Cardiac septum (tissue), 1 donor: ENCODE measurements at places on chromosomes 2 and 18.
A peak's percentile ranks its signal among the peaks of the same experiment; 100 is the strongest.

GRCh38 chr2:241507430-241508239 is 749 bp downstream of the STK25 start:
- DNase-seq = no peak

DNA sequence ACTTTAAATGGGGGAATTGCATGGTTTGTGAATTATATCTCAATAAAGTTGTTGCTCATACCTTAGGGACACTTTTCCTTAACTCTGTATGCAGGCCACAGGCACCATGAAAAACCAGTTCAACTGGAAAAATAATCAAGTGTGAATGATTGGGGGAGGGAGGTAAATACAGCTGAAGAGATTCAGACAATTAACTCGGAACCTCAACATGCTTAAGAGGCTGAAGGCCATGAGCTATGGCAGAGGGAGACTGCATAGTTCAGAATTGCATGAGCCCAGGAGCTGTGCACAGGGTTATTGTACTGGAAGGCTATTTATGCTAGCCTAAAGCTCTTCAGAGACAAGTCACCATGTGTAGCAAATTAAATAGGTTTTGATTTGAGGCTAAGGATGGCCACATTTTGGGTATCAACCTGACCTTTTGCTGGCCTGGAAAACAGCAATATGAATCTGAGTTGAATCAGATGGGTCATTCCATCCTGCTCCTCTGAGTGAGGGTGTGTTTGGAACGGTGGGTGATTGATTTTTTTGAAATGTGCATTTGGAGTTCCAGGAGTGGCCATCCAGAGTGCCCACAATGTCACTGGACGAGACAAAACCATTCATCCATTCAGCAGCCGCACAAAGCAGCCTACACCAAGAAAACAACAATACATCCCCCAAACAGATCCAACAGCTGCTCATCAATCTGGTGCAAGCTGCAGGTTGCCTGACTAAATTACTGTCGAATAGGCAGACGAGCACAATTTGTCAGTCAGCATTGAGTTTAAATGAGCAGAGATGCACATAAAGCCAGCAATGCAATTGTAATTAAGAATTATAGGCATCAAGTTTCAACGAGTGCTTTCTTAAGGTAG is 42.5 kb downstream of the HRH4 start:
- DNase-seq = no peak

DNA sequence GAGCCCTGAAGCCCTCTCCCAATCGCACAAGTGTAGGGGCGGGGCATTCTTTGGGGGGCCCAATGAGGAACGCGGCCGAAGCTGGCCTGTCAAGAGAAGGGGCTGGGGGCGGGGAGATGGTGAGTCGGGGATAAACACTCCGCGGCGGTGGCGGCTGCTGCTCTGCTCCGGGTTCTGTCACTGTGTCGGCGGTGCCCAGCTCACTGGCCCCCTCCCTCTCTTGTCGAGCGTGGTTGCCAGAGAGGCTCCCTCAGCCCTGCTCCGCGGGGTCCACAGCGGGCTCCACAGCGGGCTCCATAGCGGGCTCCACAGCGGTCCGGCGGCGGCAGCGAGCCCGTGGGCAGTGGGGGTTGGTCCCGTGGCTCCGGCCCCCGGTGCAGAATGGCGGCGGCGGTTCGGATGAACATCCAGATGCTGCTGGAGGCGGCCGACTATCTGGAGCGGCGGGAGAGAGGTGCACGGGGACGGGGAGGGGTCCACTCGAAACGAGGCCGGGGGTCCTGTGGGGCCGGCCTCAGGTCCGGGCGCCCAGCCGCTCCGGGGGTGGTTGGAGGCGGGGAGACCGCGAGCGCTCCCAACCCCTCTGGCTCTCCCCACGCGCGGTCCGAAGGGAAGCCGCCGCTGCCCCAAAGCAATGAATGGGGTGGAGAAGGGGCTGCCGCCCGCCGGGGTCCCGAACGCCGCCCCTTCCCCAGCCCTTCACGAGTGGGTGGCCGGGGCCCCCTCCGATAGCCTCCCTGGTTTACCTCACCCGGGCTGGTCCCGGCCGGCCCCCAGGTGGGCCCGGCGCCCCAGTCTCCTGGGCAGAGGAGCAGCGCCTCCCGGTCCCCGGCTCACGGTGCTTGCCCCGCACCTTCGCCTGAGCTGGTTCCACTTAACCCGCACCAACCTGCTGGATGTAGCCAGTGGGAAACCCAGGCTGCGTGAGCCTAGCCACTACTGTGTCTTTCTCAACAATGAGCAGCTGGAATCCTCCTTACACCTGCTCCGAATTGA is at the start of gene MXD1:
Gene MXD1, plus strand, starts transcription at position 160 of the 996 bp plus-strand sequence. Its CDS starts 222 bp downstream, at position 382.
- no peak for DNase-seq

DNA sequence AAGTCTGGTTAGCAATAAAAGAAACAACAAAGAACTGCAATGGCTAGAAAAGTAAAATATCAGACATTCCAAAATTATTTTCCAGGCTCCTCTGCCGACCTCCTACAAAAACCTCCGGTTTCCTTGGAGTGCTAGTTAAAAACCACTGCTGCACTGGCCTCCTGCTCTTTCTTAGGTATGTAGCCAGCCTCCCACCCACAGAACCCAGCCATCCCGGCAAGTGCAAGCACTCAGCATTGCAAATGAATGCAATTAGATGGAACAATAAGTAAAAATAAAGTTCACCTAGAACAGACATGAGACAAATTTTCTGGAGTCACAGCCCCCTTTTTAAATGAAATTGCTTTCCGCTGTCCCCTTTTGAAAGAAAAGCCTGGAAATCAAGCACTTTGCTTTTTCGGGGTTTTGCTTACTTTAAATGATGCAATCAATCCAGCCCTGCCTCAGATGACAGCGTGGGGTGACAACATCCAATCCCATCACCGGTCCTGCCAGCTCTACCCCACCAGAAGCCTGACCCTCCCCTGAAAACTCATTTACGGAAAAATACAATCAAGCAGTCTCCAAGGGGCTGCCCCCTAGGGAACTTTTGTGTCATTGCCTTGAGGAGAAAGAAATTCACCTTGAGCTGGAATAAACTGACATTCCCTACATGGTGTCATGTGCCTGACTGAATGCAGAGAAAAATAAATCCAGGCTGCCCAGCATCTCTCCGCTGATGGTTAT is 199.8 kb downstream of the EPHA4 start:
- DNase-seq = no peak

- no peak for DNase-seq
These were observed 66.1 kb downstream of the BAZ2B start for GRCh38 chr2:159550231-159550630.

- DNase-seq = no peak
These were observed 1.7 kb upstream of the BCL2 start for GRCh38 chr18:63321291-63321690.

DNA sequence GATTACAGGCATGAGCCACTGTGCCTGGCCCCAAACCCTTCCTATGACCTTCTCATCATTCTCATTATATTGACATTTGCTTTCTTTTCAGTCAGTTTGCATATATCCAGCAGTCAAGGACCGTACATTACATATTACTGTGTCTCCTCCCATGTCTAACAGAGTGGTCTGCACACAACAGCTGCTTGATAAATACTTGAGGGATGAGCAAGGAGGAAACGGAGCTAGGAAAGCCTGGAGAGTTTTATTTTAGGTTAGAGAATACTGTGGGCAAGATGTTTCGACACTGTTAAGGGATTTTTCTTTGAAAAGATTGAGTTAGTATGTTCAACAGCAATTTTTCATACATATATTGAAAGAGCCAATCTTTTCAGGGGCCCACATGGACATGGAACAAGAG is 76.2 kb upstream of the CHRNA1 start:
- DNase-seq = no peak

- DNase-seq = no peak
These were observed 5.7 kb downstream of the CALCRL start for GRCh38 chr2:187442378-187442777.

DNA sequence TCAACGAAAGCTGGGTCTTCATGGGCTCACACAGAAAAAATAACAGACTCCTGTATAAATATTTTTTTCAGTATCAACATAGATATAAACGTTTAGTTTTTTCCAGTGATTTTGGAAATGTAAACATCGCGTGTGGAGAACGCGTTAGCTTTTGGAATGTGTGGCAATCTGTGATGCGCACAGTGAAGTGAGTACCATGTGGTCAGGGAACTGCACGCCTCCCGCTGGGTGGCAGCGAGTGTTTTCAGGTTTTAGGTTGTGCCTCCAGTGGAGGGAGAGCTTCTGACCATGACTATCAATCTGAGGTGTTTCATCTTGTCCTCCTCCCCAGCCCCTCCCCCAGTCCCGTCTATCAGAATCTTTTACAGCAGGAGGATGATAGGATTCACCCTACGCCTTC is 127.8 kb downstream of the ARHGAP28 start:
- DNase-seq = no peak

DNA sequence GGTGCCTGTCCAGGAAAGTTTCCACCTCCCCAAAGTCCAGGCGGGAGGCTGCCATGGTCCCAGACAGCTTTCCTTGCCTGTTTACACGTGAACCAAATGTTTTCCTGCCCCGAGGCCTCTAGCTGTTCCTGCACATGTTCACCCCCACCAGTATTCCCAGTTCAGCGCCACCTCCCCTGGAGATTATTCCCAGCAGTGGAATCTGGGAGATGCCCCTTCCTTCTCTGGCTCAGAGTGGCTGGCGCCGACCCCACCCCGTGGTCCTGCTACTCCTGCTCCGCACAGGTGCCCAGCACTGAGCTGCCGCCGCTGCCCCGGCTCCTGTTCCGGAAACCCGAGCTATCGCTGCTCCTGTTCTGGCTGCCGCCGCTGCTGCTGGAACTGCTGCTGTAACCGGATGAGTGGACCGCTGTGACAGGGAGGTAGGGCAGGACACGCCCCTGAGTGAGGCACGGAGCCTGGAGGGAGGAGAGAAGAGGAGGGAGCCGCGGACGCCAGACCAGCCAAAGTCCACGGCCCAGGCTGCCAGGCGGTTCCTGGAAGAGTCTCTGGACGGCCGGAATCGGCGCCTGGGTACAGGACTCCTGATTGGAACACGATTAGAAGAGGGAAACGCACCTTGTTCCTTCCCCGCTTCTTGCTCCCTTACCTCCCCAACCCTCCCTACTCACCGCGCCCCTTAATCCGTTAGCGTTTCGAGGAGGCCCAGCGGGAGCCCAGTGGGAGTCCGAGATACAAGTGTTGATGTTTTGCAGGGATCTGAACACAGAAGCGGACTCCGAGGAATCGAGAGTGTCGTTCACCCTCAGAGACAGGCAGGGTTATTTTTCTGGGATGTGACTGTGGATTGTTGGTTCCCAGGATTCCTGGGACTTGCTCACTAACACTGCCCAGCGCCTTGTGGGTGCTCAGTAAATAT is at the start of gene PDE11A:
Gene PDE11A, minus strand, starts transcription at position 395 of the 919 bp plus-strand sequence. Its CDS starts 340 bp downstream, at position 55.
- peak; percentile 78 for DNase-seq

DNA sequence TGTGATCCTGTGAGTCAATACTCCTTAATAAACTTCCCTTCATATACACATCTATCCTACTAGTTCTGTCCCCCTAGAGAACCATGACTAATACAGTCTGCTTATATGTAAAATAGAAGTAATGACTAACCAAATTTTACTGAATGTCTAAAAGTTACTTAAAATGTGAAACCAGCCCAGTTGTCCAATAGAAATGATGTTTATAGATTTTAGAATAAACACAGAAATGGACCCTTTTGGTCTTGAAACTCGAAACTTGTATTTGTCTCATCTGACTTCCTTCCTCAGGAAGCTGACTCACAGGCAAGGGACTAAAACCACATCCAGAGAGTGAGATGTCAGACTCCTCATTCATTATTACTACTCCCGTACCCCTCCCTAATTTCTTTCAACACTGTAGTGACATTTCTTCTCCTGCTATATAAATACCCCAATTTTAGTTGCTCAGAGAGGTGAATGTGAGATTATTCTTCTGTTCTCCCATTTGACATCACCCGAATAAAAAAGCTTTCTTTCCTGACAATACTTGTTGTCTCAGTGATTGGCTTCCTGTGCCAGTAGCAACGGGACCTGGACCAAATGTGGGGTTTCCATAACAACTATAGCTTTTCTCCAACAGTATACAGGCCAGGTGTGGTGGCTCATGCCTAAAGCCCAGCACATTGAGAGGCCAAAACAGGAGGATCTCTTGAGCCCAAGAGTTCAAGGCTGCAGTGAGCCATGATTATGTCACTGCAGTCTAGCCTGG is 486.0 kb downstream of the ERBB4 start:
- DNase-seq = no peak

- peak; percentile 90 for DNase-seq
These were observed at the start of gene STEAP3 for GRCh38 chr2:119223521-119224390. TSS of gene STEAP3 (plus strand) at chr2:119223834. CDS start at chr2:119231013, 7,179 bp downstream.

DNA sequence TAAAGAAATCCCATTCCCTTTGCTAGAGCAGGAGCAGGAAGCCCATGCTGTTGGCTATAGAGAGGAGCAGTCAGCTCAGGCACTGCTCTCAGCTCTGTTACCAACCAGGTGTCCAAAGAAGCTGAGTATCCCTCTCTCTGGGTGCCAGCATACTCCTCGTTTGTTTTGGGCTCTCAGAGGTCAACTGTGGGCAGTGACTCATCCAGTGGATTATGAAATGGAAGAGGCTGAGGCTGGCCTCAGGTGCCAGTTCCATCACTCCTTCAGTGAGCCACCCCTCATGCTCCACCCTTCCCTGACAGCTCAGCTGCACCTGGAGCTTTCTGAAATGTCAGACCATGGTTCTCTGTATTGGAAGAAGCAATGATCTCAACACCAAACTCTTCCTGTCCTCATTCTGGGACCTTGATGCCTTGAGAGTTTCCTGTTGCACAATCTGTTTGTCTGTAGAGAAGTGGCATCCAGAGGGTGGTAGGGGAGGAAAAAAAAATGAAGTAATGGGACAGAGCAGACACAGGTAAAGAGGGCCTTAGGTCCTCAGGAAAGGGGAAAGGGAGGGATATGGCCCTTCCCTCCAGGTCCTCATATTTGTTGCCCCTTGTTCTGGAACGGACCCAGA is 31.2 kb upstream of the EN1 start:
- DNase-seq = no peak

GRCh38 chr2:16185801-16186272 is 245.5 kb downstream of the MYCN start:
- DNase-seq = no peak
